Gastroesophageal sphincter (tissue), 4 donors: ENCODE measurements at places on chromosomes 6 and 20. TPM values are rescaled to one million over a fixed set of nuclear protein-coding genes. Genes with fewer than 3 reads are reported as not detected.

- peaks cover 8% of the 10 kb centered on the region for H3K4me1 ChIP-seq
- no peak for ATAC-seq
- H3K36me3 ChIP-seq: no peaks in the 10 kb centered on the region
These were observed 74.0 kb downstream of the SYNE1 start for GRCh38 chr6:152563177-152563576.

GRCh38 chr20:34927736-34928135 is 27.9 kb downstream of the GSS start:
- H3K27me3 ChIP-seq: no peaks in the 10 kb centered on the region
- no peaks in the 10 kb centered on the region for H3K36me3 ChIP-seq
- no peak for ATAC-seq
- no peak overlapping the region for H3K27ac ChIP-seq
- peaks cover 7% of the 10 kb centered on the region for H3K4me1 ChIP-seq

DNA sequence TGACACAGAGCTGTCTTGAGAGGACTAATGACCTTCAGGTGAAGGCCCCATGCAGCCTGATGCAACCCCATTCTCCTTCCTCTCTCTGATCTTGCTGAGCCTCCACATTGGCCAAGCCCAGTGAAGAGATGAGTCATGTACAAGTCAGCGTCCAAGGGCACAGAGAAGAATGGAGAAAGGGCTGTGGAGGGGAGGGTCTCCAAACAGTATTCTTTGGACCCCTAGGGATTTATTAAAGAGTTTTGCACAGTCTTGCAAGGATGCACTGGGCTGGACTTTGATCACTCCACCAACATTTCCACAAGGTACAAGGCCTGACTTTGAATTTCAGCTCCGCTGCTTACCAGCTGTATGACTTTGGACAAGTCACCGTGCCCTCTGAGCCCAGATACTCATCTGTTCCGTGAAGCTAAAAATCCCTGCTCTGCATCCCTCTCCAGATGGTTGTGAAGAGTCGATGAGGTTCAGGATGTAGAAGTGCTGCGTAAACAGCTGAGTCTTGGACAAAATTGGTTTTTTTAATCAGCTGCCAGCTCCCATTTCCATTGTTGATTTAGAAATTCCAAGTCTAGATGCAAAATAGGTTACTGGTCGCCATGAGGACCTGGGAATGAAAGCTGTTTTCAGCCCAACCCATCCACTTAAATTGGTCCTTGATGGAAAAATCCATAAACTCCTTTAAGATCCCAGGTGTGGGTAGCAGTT is 14.1 kb upstream of the KCNG1 start:
- H3K4me1 ChIP-seq: no peaks in the 10 kb centered on the region
- H3K27ac ChIP-seq: no peak overlapping the region
- H3K4me3 ChIP-seq: no peak overlapping the region
- H3K36me3 ChIP-seq: no peaks in the 10 kb centered on the region
- H3K27me3 ChIP-seq: peaks cover 80% of the 10 kb centered on the region
- ATAC-seq: no peak

Gene KCNQ5
- 1.9 TPM for total RNA-seq

- H3K4me3 ChIP-seq: no peak overlapping the region
- H3K4me1 ChIP-seq: peaks cover 8% of the 10 kb centered on the region
- H3K27me3 ChIP-seq: no peaks in the 10 kb centered on the region
- H3K27ac ChIP-seq: no peak overlapping the region
- no peak for ATAC-seq
These were observed 188.2 kb upstream of the PREP start for GRCh38 chr6:105591053-105591452.

Gene MYT1
- total RNA-seq: 0.27 TPM
